ENCODE measurements at places on chromosomes 11 and 22. TPM values are rescaled to one million over a fixed set of nuclear protein-coding genes. Genes with fewer than 3 reads are reported as not detected.

KCNQ1 gene
- not detected for total RNA-seq

OR10D3 gene
- total RNA-seq, result not detected

MPEG1 gene
- total RNA-seq, result under 0.01 TPM

TMPRSS13 gene
- total RNA-seq, result under 0.01 TPM

RBMXL2 gene
- total RNA-seq, result not detected

KRTAP5-5 gene
- total RNA-seq, result not detected

RFPL1 gene
- total RNA-seq, result not detected

CFAP300 gene
- total RNA-seq, result 5.1 TPM

NLRP10 gene
- total RNA-seq, result 1.8 TPM

CAPN5 gene
- total RNA-seq, result 17.3 TPM

PRG3 gene
- not detected for total RNA-seq

OR4C5 gene
- not detected for total RNA-seq

TSGA10IP gene
- not detected for total RNA-seq

RASL10A gene
- not detected for total RNA-seq

SLC17A6 gene
- not detected for total RNA-seq

CDHR5 gene
- not detected for total RNA-seq

CRYBB2 gene
- total RNA-seq, result not detected

COMMD9 gene
- 39.9 TPM for total RNA-seq

SNX32 gene
- total RNA-seq, result 1.2 TPM

DNAJC24 gene
- total RNA-seq, result 18.2 TPM

IZUMO1R gene
- not detected for total RNA-seq

BIK gene
- total RNA-seq, result not detected

KLHL35 gene
- total RNA-seq, result 1.4 TPM

CASP5 gene
- total RNA-seq, result not detected

JRKL gene
- total RNA-seq, result 4.4 TPM

IFITM1 gene
- 9.6 TPM for total RNA-seq

OR52N4 gene
- total RNA-seq, result not detected

UBQLN3 gene
- not detected for total RNA-seq

HEPN1 gene
- not detected for total RNA-seq

OSBP2 gene
- 20.1 TPM for total RNA-seq

FAM181B gene
- total RNA-seq, result not detected

CCDC34 gene
- total RNA-seq, result 4.4 TPM

KCNK7 gene
- total RNA-seq, result 0.37 TPM

C11orf42 gene
- not detected for total RNA-seq

CARD18 gene
- not detected for total RNA-seq

PAMR1 gene
- 383 TPM for total RNA-seq

P2RY2 gene
- not detected for total RNA-seq

PANX2 gene
- 0.37 TPM for total RNA-seq

OR2AG2 gene
- under 0.01 TPM for total RNA-seq

CHRNA10 gene
- total RNA-seq, result 1.6 TPM

APOA5 gene
- total RNA-seq, result not detected

Measured in subcutaneous preadipocyte (primary cell).